ENCODE measurements at places on chromosomes 1 and 21. TPM values are rescaled to one million over a fixed set of nuclear protein-coding genes. Genes with fewer than 3 reads are reported as not detected.

DNA sequence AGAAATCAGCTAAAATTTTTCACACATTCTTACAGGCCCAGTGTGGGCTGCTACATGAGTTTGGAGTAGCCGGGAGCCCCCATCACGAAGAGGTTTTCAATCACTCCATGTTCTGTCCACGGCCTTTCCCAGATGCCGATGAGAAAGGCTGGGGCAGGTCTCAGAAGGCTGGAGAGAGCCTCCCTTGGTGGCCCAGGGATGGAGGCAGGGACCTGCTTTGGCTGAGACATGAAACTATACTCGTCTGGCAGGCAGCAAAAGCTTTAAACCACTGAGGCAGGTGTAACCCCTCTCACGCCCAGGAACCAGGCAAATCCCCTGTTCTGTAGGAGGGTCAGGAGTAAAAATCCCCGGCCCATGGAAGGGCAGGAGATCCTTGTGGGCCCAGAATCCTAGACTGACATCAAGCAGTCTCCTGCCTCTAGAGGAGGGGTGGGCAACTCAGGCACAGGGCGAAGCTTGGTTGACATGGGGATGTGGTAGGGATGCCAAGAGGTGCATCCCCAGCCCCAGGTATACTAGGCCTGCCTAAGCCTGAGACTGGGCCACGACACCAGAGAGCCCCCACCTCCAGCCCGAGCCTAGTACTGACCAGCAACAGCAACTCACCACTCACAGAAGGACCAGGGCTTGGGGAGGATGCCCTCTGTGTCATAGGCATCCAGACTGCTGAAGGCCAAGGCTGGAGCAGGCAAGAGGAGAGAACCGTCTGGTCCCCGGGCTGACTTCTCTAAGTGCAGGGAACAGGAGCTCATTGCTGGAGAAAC lies 9.1 kb downstream of the MMEL1 start:
- no peaks in the 10 kb centered on the region for H3K36me3 ChIP-seq
- no peak overlapping the region for H3K4me3 ChIP-seq
- H3K27me3 ChIP-seq, result peaks cover 25% of the 10 kb centered on the region
- no peaks in the 10 kb centered on the region for H3K4me1 ChIP-seq
- DNase-seq, result no peak

GRCh38 chr1:172893146-172893841 lies 157.4 kb downstream of the TNFSF18 start:
- no peaks in the 10 kb centered on the region for H3K27me3 ChIP-seq
- H3K36me3 ChIP-seq, result no peaks in the 10 kb centered on the region
- H3K27ac ChIP-seq, result no peak overlapping the region

- no peak overlapping the region for H3K27ac ChIP-seq
- H3K4me1 ChIP-seq, result no peaks in the 10 kb centered on the region
- H3K4me3 ChIP-seq, result no peak overlapping the region
- H3K36me3 ChIP-seq, result no peaks in the 10 kb centered on the region
Observed at GRCh38 chr1:46802081-46802480, 3.2 kb downstream of the CYP4B1 start.

DNA sequence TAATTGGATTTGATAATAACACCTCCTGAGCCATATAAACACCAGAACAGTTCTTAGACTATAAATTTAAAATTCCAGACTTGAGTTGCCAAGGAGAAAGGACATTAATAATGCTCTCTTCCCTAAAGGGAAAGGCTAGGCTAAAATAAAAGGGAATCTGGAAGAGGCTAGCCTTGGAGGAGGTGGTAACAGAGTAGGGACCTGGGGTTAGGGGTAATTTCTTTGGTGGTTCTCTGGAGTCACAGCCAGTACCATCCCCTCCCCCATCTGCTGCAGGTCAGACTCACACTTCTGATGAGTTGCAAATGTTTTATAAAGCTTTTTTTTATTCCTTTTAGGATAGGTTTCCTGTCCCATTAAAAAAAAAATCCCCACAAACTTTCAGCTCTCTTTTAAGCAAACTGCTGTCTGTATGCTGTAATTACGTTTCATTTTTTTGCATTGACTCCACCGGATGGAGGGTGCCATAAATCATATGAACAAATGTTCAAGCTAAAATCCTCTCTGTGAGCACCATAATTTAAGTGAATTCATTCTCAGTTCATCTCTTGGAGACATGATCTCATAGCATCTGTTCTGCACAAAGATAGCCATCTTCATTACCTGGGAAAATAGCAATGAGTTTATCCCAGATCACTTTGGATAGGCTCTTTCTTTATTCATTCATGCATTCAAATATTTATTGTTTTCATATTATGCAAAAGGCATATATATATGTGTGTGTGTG lies 379.6 kb downstream of the TTLL7 start:
- no peaks in the 10 kb centered on the region for H3K27me3 ChIP-seq
- H3K4me1 ChIP-seq, result no peaks in the 10 kb centered on the region
- H3K36me3 ChIP-seq, result no peaks in the 10 kb centered on the region
- no peak overlapping the region for H3K4me3 ChIP-seq
- DNase-seq, result no peak

GRCh38 chr1:221696718-221697461 lies 45.0 kb downstream of the DUSP10 start:
- H3K27me3 ChIP-seq, result no peaks in the 10 kb centered on the region
- H3K4me3 ChIP-seq, result no peak overlapping the region
- no peaks in the 10 kb centered on the region for H3K36me3 ChIP-seq
- no peaks in the 10 kb centered on the region for H3K4me1 ChIP-seq

MYOC gene
- total RNA-seq, result 1.3 TPM

DNA sequence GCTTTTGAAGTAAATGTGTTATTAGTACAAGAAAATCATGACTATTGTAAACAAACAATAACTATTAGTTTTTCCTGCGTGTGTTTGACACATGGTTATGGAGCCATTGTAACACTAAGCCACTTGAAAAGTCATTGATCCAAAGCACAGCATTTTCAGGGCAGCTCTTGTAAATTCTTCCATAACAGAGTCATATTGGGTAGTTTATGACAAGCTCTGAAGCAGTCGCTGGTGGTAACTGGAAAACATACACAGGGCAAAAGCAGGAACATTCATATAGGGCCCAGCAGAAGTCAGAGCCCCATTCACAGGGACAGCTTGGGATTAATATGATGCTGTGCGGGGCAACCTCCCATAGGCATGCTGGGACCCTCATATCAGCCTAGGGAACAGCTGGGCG lies 483.2 kb upstream of the PTBP2 start:
- no peaks in the 10 kb centered on the region for H3K4me1 ChIP-seq
- no peaks in the 10 kb centered on the region for H3K27me3 ChIP-seq
- no peak for DNase-seq
- no peaks in the 10 kb centered on the region for H3K36me3 ChIP-seq
